ENCODE measurements at places on chromosomes 13 and 19.
A peak's percentile ranks its signal among the peaks of the same experiment; 100 is the strongest.

DNA sequence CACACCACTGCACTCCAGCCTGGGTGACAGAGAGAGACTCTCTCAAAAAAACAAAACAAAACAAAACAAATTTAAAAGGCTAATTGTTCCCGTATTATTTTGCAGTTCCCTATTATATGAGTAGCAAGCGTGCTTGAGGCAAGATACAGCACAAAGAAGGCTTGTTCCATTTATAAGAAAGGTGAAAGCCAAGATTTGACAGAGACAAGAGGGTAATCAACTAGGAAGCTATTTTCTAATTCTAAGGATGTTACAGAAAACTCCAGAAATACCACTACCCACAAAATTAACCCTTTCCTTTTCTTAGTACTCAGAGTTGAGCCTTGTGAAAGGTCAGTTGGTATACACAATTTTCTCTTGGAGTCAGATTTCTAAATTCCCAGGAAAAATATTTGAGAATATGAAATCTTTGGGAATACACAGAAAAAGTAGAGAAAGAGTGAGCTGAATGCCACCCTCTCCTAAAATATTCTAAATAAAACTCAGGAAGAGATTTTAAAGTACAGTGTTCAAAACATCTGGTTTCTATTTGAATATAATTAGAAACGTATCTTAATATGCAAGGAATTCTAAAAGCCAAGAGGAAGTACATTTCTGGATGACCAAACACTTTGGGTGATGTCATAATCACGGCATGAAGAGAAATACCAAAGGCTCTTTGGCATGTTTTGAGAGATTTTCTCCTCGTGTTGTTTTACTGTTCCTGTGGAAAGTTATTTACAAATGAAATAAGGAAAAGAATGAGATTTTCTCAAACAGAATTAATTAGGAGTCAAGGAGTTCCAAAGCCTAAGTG, 63.0 kb upstream of the FLT1 start:
- no peak for DNase-seq

- no peak for DNase-seq
Measured at GRCh38 chr13:46313432-46314257, 73.4 kb downstream of the RUBCNL start.

- no peak for DNase-seq
Measured at GRCh38 chr13:105616333-105617075, 919.0 kb downstream of the EFNB2 start.

DNA sequence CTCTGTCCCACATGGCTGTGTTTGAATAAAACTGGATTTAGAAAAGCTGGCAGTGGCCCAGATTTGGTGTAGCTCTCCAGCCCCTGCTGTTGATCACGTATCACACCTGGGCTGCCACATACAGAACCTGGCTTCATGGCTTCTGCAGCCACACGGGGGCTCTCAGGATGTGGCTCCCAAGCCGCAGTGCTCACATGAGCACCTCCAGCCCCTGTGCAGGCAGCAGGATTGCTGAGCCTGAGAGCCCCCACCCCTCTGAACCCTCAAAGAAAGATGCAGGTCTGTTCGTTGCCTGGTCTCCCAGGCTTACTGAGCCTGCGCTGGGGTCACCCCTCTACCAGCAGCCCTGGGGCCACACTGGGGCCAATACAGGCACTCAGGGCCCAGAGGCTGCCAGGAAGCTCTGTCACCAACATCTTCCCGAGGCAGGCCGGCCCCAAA, 2.7 kb downstream of the PLEKHF1 start:
- peak; percentile 81 for DNase-seq

- DNase-seq, result peak; percentile 60
Measured at GRCh38 chr13:106570299-106570852, 2.4 kb upstream of the ARGLU1 start.

DNA sequence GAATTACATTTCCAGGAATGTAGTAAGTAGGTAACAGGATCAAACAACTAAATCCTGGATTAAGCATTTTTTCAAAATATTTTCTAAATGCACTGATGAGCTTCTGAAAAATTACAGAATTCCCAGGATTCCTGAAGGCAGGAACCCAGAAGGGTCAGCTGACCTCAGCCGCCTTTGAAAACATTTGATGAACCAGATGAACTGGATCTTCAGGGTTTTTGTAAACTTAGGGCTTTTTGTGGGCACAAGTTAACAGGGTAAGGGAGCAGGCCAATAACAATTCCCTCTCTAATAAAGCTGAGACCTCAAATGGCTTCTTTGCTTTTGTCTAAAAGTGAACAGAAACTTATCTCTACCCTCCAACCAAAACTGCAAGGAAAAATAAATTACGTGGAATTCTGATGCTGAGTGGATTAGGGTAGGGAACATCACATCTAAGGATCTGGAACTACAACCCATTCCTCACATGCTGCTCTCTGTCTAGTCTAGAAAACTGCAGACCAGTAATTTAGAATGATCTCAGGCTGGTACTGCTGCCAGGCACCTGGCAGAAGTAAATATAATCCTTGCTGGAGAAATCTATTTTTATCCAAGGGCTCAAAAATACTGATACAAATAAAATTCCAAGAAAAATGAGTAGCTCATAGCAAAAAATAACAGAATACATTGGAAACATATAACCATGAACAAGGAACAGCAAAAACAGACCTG, 48.2 kb upstream of the N4BP2L1 start:
- DNase-seq, result no peak

GRCh38 chr13:24863748-24864540, 100.0 kb downstream of the RNF17 start:
- DNase-seq, result no peak

DNA sequence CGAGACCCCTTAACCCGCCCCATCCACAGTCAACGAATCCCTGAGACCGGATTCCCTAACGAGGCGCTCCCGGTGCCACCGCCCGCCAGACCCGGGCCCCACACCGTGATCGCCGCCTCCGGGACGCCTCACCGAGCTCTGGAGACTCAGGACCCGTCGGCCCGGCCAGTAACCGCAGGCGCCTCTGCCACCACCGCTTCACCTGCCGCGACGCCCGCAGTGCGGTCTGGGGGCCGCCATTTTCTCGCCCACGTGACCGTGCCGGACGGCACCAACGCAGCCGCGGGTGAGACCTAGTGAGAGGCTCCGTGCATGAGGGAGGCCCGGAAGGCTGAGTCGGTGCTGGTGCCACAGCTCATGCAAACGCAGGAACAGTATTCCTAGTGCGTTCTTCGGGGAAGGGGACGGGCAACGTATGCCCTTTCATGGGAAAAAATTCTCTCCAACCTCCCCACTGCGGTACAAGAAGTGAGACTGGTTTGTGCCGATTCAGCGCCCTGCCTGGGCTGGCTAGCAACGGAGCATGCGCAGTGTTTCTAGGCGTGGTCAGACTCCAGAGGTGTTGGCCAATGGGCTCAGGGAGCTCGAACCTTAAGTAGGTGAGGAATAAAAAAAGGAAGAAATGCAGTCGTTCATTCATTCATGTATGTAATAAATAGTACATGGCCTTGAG, at the start of gene DOHH:
TSS of gene DOHH (minus strand) at position 246 of the 673 bp plus-strand sequence. CDS start 3,860 bp downstream, outside the sequence.
- peak; percentile 98 for DNase-seq

DNA sequence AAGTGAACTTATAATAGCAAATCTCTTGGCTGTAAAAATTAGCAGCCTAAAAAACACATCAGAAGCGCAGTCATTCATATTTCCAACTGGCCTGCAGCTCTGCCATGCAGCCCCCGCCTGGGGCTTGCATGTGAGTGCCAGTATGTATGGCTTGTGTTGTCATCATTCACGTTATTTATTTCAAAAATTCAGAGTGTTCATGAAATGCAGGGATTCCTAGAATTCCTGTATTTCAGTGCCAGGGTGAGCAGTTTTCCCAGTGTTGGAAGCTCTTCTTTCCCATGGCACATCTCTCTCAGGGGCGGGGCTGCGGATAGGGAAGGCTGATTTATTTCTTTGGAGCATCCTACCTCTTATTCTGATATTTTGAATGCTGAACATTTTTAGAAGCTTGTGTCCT, 234.6 kb downstream of the FGF9 start:
- DNase-seq, result no peak

GRCh38 chr13:75506018-75506417, 24.0 kb upstream of the TBC1D4 start:
- no peak for DNase-seq

- peak; percentile 67 for DNase-seq
Measured at GRCh38 chr19:55383279-55384130, 587 bp downstream of the TMEM238 start.

GRCh38 chr19:8988204-8988603, 22.0 kb downstream of the MUC16 start:
- DNase-seq, result peak; percentile 39

GRCh38 chr13:110600261-110600819, 15.0 kb upstream of the NAXD start:
- DNase-seq, result no peak

DNA sequence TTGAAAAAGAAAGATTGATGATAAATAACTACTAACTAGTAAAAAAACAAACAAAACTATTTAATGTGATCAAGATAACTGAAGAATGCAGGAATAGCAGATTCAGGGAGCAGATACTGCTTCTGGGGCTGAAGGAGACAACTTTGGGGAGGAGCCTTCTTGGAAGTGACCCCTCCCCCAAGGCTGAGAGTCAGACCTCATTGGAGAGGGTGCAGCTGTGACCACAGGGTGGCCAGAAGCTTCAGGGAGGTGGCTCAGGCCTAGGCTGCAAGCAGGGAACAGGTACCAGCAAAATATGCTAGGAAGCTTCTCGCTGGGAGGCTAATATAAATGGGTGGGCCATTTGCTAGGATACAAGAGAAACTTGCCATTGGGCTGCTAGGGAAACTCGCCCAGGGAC, 149.9 kb downstream of the MYO16 start:
- no peak for DNase-seq

DNA sequence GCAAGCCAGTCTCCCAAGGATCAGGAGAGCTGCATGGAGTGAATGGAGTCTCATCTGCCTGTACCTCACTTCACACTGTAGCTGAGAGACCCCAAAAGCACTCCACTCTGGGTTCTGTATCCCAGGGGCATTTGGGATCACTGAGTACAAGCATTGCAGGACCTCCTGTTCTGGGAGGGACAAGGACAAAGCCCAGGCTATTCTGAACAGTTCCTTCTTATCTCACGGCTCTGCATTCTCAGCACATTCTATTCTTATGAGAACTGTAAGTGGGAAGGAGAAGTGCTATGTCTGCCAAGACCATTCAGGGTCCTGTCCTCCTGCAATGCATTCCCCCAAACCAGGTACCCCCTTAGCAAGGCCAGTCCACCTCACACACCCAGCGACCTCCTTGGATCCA, 42.8 kb downstream of the RNF6 start:
- DNase-seq, result no peak

- DNase-seq, result no peak
Measured at GRCh38 chr13:83877651-83878355, 4.5 kb downstream of the SLITRK1 start.

DNA sequence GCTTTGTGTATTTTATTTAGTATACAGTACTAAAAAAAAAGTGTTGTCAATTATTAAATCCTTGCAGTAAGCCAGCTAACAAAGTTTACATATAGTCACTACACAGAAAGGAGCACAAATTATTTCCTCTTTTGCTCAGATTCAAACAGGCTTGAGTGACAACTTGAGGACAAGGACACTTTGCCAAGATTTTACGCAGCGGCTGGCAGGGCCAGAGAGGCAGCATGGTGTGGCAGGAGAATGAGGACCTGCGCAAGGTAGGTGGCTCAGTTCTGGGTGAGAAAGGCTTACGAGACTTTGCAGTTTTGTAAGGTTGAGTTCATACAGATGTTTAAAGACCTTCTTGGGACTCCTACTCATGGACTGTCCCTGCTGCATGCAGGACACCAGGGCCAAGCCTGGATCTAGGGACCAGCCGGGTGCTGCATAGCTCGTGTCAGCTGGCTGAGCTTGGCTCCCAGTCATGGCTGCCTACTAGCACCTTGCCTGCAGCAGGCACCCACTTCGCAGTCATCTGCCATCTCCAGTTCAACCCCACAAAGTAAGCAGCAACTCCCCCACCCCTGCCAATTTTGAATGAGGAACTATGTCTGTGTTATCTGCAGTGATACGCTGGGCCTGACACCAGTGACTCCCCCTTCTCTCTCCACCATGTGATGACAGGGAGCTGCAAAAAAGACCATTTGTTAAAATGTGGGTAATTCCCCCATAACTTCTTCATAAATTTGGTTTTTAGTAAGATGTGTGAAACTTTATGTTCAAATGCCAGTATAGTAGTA, 3.7 kb upstream of the TUBA3C start:
- no peak for DNase-seq

GRCh38 chr13:51125495-51126226, 14.6 kb upstream of the C13orf42 start:
- peak; percentile 62 for DNase-seq

Data from activated naive CD4-positive, alpha-beta T cell treated with anti-CD3 and anti-CD28 coated beads, Interleukin-2, amount 10 ng/mL, durations not matched to agents 7 days and 5 days (primary cell).